Panc1 (cell line): ENCODE measurements at places on chromosomes 12 and 14. TPM values are rescaled to one million over a fixed set of nuclear protein-coding genes. Genes with fewer than 3 reads are reported as not detected.

CDK4 gene
- 201 TPM for total RNA-seq

PTHLH gene
- total RNA-seq = 2.2 TPM

NUAK1 gene
- total RNA-seq = 50.3 TPM

NPFF gene
- total RNA-seq = not detected

STK38L gene
- total RNA-seq = 25.2 TPM

AKAP5 gene
- total RNA-seq = 0.64 TPM

SLC10A1 gene
- not detected for total RNA-seq

DIO2 gene
- total RNA-seq = 0.05 TPM

PARPBP gene
- 14.3 TPM for total RNA-seq

NANOG gene
- 0.62 TPM for total RNA-seq

MYO1H gene
- not detected for total RNA-seq

OR9K2 gene
- total RNA-seq = not detected

RTL1 gene
- not detected for total RNA-seq

TSPAN9 gene
- total RNA-seq = 7.7 TPM

CEBPE gene
- not detected for total RNA-seq

SOAT2 gene
- not detected for total RNA-seq

ABCD2 gene
- not detected for total RNA-seq

TEDC1 gene
- total RNA-seq = 47.8 TPM

PSME1 gene
- 130 TPM for total RNA-seq

TTC8 gene
- 12.4 TPM for total RNA-seq

ASCL1 gene
- total RNA-seq = not detected

SIX1 gene
- total RNA-seq = 7.4 TPM
